BJ (cell line): ENCODE measurements at places on chromosomes 4 and X. TPM values are rescaled to one million over a fixed set of nuclear protein-coding genes. Genes with fewer than 3 reads are reported as not detected.

DNA sequence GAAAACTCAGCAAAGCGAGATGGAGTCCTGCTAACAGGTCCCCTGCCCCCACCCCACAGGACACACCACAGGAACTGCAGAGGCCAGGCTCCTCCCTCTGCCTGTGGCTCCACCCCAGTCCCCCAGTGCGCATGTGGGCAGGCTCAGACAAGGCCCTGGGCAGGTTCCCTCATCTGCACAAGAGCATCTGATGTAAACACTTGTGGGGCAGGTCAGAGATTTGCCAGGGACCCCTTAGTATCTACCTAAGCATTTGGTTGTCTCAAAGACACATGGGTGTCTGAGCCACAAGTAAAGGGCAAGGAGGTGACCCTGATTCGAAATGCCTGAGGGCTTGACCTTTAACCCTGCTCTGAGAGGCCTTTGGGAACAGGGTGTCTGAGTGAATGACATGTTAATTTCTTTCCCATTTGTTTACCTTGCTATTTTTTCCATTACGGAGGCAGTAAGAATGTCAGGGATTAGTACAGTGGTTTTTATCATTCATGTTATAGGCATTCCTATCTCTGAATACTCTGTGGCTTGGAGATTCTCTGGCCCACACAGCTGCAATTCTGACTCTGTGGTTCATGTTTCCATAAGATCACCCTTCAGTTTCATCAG, 85.3 kb downstream of the ZNF518B start:
- peak; percentile 19 for DNase-seq

DNA sequence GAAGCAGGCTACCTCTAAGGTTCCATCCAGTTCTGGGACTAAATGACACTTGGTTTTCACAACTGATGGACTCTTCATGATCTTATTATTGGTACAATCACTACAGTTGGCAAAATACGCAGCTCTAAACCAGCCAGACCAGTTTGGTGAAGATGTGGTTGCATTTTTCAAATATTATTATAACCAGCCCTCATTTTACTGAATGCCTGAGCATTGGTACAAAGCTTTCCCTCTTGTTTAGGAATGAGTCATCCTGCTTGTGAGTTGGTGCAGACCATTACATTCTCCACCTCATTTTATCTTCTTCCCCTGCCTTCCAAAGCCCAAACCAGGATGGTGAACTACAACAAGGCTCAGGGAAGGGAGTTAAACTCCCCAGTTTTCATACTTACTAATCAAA, 223.1 kb downstream of the KDR start:
- DNase-seq = peak; percentile 6

DNA sequence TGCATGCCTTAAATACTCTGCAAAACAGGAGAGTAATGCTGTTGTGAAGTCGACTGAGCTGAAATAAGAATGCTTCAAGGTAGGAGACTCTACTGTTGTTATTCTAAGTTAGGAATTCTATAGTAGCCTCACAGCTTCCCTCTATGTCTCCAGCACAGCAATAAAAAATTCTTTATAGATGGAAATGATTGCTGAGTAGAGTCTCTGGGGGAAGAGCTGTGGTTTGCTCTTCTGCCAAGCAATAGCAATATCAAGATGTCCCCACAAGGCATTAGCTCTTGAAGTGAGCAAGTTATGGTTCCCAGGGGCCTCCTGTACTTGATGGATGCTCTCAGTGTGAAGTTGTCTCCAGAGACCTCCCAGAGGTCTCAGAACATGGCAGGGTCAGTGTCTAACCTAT, 880.6 kb upstream of the FRG1 start:
- no peak for DNase-seq

DNA sequence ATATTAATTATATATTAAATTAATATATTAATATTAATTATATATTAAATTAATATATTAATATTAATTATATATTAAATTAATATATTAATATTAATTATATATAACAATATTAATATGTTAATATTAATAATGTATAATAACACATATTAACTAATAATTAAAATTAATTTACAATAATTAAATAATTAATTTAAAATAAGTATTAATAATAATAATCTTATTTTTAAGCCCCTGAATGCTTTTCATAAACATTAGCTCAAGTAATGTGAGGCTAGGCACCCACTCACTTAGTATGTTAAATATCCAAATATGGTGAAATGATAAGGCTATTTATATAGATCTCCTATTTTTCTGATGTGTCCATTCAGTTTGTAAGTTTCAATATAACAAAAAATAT, 26.9 kb downstream of the NKX6-1 start:
- DNase-seq = no peak

- DNase-seq = no peak
Observed at GRCh38 chr4:185099024-185099682, 43.9 kb upstream of the SLC25A4 start.

DNA sequence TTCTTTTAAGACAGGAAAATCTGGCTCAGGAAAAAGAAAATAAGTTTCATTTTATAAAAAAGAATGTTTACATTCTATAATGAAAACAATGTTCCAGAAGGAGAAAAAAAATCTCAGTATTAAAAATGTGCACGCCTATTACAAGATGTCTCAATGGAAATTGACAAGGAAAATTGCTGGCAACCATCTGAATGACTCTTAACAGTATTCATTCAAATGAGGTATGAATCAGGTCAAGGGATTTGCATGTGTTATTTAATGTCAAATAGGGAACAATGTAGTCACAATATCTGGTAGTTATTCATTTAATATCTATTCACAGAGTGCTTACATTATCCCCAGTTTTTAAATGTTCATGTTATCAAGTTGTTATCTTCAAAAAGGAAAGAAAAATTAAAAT, 208.4 kb upstream of the TRAM1L1 start:
- DNase-seq = no peak

DNA sequence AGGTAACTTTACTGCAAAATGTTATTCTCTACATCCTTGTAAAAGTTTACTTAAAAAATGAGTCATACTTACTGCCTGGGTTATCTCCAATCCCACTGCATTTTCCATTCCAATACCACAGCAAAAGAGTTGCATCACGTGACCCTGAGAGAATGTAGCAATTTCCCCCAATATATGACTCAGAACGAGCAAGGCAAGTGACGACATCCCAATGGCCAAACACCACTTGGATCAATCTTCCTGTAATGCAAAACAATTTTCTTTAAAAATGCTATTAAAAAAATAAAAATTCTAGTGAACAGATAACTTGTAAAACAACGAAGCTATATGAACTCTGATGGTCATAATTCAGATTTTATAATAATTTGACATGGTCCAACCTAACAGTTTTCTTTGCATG, 224.3 kb downstream of the DCLK2 start:
- DNase-seq = peak; percentile 82

DNA sequence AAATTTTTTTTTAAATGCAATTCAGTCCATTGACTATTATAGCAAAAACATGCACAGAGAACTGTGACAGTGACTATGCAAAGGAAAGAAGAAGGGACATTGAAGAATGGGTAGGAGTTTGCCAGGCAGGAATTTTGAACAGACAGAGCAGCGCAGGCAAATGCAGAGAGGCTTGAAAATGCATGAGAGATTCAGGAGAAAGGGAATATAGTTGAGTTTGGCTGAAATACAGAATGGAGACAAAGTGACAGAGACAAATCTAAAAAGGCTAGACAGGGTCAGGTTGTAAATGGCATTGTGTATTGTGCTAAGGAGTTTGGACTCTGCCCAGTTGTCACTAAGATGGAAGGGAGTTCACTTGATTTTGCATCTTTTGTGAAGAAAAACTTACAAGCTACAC, 42.4 kb upstream of the IL21 start:
- no peak for DNase-seq

- DNase-seq = no peak
Observed at GRCh38 chr4:101201421-101201820, 145.9 kb downstream of the PPP3CA start.

DNA sequence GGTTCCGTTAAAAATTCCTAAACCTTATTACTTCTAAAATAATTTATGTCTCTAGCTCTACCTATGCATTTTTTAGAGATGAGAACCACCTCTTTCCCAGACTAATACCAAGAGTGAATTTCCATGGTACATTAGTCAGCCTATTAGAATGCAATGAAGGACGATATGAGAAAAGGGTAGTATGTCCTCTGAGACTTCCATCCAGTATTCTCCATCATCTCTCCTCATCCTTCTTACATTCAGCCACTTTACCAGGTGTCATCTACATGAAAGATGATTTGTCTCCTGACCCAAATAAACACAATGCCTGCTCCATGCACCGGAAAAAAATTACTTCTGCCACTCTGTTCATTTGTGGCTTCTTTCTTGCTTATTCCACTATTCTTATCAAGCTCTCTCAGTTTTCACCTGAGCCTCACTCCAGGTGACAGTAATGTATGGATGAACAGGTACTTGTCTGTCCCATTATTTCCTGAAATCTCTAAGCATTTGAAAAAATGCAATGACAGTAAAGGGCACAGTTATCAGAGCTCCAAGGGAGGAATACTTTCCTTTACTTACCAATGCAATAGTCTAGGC, 97.9 kb downstream of the MAB21L2 start:
- no peak for DNase-seq

GRCh38 chr4:38665551-38666411, 1.8 kb downstream of the KLF3 start:
- DNase-seq = no peak

GRCh38 chrX:79412166-79412565, 45.0 kb upstream of the ITM2A start:
- DNase-seq = no peak

The AMBN gene
- polyA plus RNA-seq = not detected in 2 replicates

The LGI2 gene
- 0.01 TPM in 2 replicates for polyA plus RNA-seq

The BEND4 gene
- not detected in 2 replicates for polyA plus RNA-seq

The NKX6-1 gene
- 0.02 TPM in 1 of 2 replicates, not detected in the other for polyA plus RNA-seq

The MGAT4D gene
- polyA plus RNA-seq = not detected in 2 replicates
